ENCODE measurements at places on chromosomes 16 and 17.
A peak's percentile ranks its signal among the peaks of the same experiment; 100 is the strongest.

GRCh38 chr16:58054289-58054688 lies 28.7 kb downstream of the MMP15 start:
- no peak for DNase-seq

DNA sequence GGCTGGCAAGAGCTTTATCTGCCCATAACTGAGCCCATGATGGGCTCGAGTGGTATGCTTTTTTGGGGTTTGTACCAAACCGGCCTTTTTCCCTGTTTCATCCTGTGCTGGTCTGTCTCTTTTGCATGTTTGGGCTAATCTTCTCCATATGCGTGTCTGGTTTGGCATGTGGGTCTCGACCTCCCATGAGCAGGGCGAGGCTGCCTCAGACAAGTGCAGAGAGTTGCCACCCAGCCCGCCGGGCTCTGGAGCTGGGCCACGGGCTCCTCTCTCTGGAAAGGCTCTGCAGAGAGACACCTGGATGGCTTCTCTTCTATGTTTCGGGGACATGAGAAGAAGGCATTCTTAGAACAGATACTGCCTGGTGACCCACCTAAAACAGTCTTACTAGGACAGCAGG lies 67.8 kb upstream of the TBX2 start:
- DNase-seq: no peak

DNA sequence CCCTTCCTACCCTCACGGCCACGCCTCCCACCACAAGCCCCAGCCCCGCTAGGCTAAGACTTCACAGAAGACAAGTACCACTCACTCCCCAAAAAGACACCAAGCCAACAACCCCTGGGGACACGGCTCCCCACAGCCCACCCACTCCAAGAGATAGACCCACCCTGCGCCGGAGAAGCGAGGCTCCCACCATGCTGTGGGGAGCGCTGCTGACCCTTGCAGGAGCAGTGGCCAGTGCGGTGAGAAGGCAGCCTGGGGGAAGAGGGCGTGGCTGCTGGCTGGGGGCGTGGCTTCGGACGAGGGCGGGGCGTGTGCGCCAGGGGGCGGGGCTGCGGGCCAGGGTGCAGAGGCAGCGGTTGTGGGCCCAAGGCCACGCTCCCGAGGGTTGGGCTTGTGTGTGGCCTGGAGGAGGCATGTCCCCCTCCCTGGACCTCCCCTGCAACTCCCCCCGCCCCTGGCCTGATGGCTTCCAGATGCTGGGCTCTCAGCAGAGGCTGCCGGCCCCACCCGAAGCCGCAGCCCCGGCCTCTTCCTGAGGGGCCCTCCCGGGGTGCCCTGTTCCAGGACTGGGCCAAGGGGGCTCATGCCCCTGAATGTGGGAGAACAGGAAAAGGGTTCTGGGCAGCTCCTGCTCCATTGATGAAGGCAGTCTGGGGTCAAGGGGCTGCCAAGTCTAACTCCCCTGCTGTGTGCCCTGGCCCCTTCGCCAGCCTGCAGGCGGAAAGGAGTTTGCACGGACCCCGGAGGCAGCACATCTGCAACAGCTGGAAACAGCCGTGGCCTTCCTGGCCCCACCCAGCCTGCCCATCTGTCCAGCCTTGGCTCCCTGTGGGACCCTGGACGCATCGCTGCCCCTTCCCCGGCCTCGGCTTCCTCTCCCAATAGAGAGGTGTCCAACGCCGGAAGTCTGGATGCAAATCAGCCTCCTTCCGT lies 9.1 kb downstream of the TFAP4 start:
- no peak for DNase-seq

GRCh38 chr17:7969433-7969832 lies 33.0 kb upstream of the GUCY2D start:
- DNase-seq: no peak

- DNase-seq: peak; percentile 65
Observed at GRCh38 chr17:33750943-33751701, 458.0 kb upstream of the ASIC2 start.

DNA sequence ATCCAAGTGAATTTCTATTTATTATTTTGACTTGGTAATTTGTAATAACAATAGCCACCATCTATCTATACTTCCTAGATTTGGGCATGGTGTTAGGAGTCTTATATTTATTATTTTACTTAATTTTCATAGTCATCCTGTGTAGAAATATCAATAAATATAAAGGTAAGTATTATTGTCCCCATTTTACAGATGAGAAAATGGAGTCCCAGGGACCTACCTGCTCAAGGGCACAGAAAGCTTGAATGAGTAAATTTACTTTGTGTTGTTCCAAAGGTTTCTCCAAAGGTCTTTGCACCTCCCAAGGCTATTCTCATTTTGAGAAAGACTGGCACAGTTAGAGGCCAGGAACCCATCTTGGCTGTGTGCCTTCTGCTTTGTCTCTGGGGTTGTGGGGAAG lies 738.3 kb downstream of the WWOX start:
- DNase-seq: no peak

GRCh38 chr17:5002121-5002788 lies 4.5 kb downstream of the KIF1C start:
- DNase-seq: no peak

DNA sequence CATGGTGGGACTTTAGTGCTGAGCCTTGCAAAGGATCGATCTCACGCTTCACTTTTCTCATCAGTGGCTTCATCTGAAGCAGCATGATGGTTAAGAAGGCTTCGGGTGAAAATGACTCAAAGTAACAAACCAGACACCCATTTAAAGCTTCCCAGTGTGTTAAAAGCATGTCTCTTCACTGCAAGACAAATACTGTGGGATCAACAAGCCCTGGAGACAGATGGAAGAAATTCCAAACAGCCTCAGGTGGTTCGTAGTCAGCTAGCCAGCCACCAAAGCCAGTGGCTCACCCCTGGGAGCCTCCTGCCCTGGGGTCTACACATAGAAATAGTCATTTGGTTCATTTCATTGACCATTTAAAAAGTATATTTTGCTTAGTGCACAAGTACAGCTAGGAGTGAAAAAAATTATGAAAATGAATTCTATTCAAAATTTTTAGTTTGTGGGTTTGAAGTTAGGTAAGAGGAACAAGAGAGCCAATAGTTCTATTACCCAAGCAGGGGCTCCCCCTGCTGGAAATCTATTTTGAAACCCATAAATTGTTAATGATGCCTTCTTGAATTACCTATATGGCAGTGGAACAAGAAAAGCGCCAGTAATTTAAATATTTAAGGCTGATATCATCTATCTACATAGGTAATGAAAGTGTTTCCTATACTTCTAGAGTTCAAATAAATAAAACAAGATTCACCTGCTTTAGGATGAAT lies 51.6 kb downstream of the PMP22 start:
- no peak for DNase-seq

DNA sequence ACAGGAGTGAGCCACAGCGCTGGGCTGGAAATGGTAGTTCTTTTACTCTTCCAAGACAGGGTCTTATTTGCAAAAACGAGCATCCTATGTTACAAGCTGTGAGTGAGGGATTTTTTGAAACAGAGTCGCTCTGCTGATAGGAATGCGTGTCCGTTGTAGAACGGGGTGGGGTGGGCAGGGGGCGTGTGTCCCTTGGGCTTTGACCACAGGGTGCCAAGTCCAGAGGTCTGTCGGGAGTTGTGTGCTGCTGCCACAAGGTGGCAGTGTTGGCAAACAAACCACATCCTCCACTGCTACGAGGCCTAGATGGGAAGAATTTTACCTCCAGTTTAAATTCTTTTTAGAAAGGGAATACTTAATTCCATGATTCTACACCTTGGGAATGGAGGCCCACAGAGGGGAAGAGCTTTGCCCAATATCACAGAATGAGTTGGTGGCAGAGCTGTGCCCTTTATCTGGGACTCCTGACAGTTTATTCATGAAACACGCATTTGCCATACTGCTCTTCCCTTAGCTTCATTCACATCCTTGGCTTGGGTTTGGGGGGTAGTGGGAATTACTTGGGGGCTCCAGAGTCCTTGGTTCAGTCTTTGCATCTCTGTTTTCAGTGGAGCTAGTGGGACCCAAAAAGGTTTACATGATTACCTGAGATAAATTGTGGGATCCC lies 30.6 kb upstream of the ETV4 start:
- DNase-seq: peak; percentile 69

GRCh38 chr16:54268340-54268739 lies 18.2 kb downstream of the IRX3 start:
- no peak for DNase-seq

- DNase-seq: no peak
Observed at GRCh38 chr17:6041246-6041645, 28.9 kb upstream of the WSCD1 start.

GRCh38 chr17:14902297-14902696 lies 362.8 kb downstream of the PMP22 start:
- no peak for DNase-seq
